ENCODE measurements at places on chromosomes 6 and 20. TPM values are rescaled to one million over a fixed set of nuclear protein-coding genes. Genes with fewer than 3 reads are reported as not detected.

DNA sequence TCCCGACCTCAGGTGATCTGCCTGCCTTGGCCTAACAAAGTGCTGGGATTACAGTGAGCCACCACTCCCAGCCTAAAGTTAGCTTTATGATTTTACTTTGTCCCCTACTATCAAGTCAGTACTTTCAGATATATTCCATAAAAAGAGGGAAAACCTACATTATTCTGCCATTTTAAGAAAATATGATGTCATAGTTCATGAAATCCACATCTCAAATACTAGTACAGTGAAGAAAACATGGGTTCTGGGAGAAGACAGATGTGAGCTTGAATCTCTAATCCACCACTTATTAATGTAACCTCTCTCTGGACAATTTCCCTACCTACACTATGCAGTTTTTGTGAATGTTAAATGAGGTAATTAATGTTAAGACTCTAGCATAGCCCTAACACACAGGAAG, 74.5 kb downstream of the PDE10A start:
- DNase-seq, result no peak

DNA sequence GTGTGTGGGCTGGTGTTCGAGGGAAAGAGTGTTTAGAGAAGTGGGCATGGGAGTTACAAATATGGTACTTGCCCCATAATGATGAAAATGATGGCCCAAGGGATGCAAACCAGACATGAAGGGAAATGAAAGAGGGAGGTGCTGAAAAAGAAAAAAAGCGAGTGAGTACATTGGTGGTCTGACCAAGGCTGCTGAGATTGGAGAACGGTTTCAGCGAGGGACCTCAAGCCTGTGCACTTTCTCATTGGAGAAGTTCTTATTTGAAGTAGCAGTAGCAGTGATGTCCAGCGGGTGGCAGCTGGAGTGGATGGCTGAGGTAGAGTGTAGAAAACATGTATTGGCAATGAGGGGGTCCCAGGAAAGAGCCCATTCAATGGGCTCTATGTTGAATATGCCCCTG, 54.8 kb downstream of the TNFAIP3 start:
- DNase-seq, result no peak

Gene CDSN
- total RNA-seq, result 350 TPM

DNA sequence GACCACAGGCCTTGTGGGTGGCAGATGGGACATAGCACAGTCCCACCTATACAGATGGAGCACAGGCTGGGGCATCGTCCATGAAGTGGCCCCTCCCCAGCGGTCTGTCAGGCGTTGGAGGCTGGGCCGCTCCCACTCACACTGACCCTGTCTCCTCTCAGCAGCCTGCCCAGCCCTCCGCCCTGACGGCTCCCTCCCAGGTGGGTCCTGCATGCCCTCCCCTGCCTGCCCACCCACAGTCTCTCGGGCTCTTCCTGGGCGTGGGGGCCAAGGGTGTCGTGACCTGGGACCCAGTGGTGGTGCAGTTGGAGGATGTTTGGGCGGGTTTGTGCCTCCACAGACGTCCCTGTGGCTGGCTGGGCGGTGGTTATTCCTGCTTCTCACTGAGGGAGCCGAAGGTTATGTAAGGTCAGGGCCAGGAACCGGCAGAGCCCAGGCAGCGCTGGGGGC, 22.3 kb downstream of the COL20A1 start:
- peak; percentile 59 for DNase-seq
